NCI-H2227 treated with DMSO at 0.1 percent for 48 hours (cell line): ENCODE measurements at places on chromosomes 2 and 18.

DNA sequence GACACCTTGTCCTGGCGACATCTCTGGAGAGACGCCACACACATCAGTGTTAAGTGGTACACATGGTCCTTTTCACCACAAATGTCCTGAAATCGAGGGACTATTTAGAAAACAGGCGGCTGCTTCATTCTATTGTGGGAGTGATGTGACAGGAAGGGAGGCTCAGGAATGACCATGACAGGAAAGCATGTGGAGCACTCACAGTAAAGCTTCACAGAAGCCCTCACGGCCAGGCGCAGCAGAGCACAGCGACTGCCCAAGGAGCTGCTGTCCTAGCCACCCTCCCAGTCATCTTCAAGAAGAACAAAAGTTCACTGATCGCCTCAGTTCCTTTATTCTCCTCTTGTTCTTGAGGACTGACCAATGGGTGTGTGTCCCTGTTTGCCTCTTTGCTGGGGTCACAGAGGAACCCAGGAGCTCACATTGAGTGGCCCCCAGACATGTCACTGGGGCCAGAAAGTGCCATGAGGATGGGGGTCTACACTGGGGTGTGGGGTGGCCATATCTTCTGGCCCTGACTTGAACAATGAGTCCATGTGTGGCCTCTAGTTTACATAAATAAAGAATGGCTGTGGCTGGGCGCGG, 84.6 kb upstream of the RANBP2 start:
- no peak for DNase-seq

GRCh38 chr2:148459377-148459778, 185.2 kb upstream of the EPC2 start:
- DNase-seq = no peak

- DNase-seq = no peak
Measured at GRCh38 chr18:30903566-30903965, 139.0 kb downstream of the DSC3 start.

GRCh38 chr18:80046961-80047541, 12.8 kb downstream of the RBFA start:
- no peak for DNase-seq

GRCh38 chr2:109186656-109187250, 57.7 kb downstream of the SH3RF3 start:
- no peak for DNase-seq

DNA sequence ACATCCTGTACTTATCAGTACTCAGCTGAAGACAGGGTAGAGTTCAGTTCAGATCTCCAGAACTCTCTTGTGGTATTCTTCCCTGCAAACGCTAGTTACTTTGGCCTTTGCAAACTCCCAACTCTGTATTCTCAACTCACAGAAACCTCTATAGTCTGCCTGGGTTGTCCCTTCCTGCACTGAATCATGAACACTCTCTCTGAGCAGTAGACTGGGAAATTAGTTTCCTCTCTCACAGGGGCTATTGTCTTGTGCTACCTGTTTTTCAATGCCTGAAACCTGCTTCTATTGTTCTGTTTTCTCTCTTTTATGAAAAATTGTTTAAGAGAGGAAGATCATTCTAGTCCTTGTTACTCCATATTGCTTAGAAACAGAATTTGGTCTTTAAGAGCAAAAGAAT, 134.7 kb downstream of the VIT start:
- no peak for DNase-seq
